ENCODE measurements at places on chromosomes 13 and 19.

GRCh38 chr13:32255724-32256109, 59.4 kb downstream of the ZAR1L start:
- no peak for DNase-seq

DNA sequence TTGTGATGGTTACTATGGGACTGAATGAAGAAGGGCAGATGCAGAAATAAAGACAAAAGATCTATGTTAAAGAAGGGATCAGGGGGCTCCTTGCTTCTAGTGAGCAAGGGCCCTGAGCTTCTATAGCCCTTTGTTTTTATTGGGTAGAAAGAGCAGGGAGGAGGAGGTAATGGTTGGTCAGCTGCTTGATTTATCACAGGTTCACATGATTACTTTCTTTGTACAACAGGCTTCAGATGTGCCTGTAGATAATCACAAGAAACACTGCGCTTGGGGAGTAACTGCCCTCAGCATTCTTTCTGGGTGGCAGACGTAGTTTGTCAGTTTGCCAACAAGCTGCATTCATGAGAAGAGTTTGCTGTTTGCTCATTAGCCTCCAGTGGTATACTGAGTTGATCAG, 4.8 kb upstream of the ZNF439 start:
- no peak for DNase-seq

DNA sequence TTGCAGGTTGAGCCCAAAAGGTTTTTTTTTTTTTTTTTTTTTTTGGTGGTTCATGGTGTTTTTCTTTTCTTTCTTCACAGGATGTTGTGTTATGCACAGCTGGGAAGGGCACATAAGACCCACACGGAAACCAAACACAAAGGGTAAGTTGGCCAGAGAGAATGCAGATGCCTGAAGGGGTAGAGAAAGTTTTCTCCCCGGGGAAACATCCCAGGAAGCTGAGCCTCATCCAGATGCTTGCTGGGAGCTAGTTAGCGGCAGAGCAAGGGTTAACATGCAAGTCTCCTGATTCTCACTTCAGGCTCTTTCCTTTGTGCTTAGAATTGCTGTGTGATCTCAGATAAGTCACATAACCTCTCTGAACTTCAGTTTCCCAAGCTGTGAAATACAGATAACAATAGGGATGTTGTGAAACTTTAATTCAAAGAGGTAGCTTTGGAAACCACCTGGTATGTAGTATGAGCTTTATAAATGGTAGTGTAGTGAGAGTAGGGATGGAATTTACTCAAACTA, 3.1 kb downstream of the ADGRE1 start:
- DNase-seq: no peak

GRCh38 chr13:113637262-113638160, 20.5 kb downstream of the ATP4B start:
- DNase-seq: no peak

- DNase-seq: peak; percentile 52
Observed at GRCh38 chr13:37448153-37448552, 150.4 kb downstream of the POSTN start.

DNA sequence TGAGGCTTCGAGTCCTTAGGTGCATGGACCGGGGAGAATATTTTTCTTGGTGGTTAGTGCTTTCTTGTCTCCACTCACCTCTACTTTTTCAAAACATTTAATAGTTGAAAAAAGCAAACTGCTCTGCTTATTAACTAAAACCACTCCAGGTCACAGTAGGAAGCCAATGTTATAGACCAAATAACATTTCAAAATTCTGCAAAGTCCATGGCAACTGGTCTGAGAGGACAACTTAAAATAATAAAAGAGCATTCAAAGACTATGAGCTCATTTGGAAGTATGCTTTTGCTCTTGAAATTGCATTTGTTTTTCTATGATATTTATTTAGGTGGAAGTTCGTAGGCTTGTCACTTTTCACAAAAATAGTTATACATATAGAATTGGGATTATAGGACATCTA, 483.0 kb downstream of the DCT start:
- no peak for DNase-seq

DNA sequence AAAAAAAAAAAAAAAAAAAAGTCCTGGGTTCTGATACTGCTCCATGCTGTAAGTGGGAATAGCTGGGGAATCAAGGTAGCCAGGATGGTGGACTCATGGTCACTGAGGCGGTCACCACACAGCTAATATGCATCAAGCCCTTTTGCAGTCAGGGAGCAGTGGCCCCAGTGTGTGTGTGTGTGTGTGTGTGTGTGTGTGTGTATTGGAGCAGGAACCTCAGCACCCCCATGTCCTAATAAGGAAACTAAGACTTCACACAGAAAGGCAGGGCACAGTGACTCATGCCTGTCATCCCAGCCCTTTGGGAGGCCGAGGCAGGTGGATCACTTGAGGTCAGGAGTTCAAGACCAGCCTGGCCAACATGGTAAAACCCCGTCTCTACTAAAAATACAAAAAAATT, 12.0 kb downstream of the B3GNT3 start:
- no peak for DNase-seq

GRCh38 chr13:35649162-35649561, 172.7 kb upstream of the MAB21L1 start:
- no peak for DNase-seq

DNA sequence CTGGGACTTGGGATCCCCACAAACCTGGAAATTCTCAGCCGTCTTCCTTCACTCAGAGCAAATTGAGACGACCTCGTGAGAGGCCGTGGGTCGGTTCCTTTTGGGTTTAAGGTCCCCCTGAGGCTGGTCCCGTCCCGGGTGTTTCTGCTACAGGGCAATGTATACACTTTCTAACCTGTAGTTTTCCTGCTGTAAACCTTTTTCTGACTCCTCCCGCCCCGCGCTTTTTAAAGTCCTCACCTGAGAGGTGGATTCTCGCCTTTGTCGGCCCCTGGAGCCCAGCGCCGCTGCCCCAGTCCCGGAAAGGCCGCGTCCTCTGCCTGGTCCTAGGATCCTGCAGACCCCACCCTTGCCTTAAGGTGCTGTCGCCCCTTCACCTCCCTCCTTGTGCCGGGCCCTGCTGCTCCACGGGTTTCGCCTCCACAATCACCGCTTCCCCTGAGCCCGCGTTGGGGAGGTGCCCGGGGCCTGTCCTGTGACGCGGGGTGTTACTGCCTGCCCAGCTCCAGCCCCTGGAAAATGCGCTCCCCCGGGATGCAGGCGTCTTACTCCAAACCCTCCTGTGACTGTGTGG, 391 bp downstream of the ZNF761 start:
- peak; percentile 31 for DNase-seq

DNA sequence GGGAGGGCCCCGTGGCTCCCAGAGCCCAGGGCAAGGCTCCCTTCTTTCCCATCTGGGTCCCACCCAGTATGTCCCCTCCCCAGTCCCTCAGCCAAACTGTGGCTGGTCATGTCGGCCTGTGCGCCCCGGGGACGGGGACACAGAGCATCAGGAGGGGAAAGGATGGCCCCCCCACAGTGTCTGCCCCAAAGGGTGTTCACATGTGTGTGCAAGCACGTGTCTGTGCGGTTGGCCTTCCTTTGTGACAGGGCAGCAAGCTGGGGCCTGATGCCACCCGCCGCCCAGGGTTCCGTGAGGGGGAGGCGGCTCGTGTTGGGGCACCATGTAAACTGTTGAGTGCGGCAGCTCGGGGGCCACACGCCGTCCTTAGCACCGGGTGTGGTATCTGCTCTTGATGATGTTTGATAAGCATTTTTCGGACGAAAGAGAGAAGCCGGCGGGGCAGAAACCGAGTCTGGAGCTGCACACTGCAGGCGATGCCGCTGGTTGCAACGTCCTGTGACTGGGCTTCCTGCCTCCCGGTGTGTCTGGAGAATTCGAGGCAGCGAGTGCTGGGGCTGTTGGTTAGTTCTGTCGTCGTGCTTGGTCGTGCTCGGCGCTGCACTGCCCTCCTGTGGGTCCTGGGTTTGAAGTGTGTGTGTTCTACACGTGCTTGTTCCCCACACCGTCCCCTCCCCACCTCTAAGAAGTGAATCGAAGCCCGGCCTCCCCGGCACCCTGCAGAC, 18.4 kb downstream of the GNA11 start:
- peak; percentile 17 for DNase-seq

DNA sequence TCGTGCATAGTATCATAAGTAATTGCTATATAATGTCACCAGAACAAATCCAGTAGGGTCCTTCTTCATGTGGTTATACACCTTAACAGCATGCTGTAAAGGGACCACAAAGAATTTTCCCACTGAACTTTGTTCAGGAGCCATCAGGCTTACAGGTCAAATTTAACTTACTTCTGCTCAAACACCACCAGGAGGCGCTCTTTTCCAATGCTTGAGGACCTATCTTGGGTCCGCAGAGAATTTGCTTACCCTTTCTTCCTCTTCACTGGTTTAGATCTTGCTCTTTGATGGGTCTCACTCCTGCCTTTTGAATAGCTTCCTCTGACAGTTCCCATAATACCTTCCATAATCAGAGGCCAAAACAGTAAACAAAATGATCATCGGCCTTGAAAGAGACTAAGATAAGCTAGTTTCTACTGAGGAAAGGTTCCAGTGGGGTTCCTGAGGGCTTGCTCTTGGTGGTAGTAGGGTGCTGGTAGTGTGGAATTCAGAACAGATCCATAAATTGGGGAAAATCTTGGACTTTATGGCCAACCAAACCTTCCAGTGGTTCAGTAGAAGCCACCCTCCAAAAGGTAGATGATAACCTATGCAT, 37.4 kb downstream of the SCGB2B2 start:
- no peak for DNase-seq

- DNase-seq: no peak
Observed at GRCh38 chr13:26663791-26664190, 96.8 kb downstream of the GPR12 start.

DNA sequence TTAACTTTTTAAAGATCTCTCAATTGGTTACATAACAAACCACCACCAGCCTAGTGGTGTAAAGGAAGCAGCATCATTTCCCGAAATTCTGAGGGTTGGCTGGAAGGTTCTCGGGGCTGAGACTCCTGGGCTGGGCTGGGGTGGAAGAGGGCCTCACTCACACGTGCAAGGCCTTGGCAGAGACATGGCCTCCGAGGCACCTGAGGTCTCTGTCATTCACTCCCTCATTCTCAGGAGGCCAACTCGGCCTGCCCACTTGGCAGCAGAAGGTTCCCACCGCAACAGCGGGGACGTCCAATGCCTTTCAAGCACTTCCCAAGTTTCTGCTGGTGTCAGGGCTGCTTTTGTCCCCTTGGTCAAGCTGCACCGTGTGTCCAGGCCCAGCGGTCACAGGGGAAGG, 18.6 kb upstream of the RASA3 start:
- DNase-seq: peak; percentile 47

- DNase-seq: no peak
Observed at GRCh38 chr13:27088619-27089018, 83.0 kb downstream of the USP12 start.

GRCh38 chr13:95874286-95874685, 178.9 kb downstream of the UGGT2 start:
- DNase-seq: no peak

DNA sequence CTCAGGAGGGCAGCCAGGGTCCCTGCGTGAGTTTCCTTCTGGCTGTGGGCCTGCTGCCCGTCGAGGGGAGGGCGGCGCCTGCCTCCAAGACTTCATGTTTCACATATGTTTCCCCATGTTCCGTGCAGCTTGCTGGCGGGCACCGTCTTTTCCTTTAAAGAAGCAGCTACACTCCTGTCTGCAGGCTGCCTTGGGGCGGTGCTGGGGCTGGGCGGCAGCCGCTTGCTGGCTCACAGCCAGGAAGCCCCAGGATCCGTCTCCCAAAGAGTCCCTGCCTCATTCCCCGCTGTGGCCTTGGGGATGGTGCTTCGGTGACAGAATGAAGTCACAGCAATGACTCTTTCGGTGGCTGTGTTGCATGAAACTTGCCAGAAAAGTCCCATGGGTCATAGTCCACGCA, 24.9 kb downstream of the PIAS4 start:
- no peak for DNase-seq

DNA sequence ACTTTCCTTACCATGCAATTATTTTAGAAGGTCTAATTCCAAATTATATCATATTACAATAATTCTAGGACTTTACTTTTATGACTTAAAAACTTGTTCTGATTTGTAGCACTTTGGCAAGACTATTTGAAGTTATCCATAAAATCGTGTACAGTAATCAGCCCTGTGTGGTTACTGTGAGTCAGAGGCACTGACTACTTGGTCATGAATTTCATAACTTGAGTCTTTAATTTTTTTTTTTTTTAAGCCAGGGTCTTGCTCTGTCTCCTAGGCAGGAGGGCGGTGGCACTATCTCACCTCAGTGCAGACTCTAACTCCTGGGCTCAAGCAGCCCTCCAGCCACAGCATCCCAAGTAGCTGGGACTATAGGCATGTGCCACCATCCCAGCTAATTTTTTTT, 1319.2 kb upstream of the SLC10A2 start:
- no peak for DNase-seq

DNA sequence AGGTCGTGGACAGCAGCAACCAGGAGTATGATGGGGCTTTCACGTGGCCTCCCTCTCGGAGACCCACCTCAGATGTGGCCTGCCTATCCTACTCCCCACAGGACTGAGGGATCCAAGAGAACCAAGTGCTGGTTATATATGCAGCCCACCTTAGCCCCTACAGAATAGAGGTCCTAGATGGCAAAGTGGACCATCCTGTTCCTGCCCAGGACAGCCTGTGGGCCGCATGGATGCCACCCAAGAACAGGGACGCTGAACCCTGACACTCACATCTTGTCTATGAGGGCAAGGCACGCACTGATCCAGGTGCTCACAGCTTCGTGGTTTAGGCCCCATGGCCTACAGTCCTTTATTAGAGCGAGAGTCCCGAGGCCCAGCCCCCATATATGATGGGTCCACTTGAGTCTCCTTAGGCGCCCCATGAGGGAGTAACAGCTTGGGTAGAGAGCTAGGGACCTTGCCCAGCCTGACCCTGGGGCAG, 1.5 kb upstream of the SLC27A5 start:
- no peak for DNase-seq

- DNase-seq: no peak
Observed at GRCh38 chr13:39148513-39148961, 110.3 kb downstream of the NHLRC3 start.

DNA sequence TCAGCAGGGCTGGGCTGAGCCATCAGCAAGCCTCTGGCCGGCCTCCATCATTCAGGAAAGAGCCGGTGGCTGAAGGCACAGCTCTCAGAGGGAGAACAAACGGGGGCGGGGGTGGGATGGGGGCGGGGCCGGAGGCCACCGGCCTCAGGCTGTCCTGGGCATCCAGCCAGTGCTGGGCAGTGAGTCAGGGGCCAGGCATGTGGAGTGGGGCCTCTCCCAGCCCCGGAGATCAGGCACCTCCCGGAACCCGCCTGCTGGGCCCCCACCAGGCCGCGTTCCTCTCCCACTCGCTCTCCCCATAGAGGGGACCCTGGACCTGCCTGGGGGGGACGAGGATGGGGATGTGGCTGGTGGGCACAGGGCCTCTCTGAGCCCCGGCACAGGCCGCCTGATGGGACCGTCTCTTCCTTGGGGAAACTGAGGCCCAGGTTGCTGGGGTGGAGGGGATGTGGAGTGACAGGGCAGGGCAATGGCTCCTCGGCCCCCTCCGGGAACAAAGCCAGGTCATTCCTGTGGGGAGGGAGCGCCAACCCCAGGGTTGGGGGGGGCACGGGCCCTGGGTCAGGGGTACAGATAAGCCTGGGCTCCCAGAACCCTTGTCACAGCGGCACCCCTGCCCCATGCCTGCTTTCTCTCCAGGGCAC, 12.9 kb downstream of the SPC24 start:
- peak; percentile 95 for DNase-seq

- DNase-seq: no peak
Observed at GRCh38 chr19:51065221-51065960, 499 bp upstream of the KLK13 start.
